ENCODE measurements at places on chromosomes 11 and 22.

DNA sequence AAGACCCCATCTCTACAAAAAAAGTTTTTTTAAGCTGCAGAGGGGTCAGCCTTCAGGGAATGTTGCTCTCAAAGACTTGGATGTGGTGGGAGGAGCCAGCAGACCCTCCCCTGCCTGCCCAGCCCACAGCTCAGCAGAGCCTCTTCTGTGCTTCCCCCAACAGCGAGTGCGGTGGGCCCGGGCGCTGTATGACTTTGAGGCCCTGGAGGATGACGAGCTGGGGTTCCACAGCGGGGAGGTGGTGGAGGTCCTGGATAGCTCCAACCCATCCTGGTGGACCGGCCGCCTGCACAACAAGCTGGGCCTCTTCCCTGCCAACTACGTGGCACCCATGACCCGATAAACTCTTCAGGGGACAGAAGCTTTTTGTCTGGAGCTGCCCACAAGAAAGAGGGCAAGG lies 10.5 kb downstream of the TMA7B start:
- DNase-seq: no peak

- DNase-seq: no peak
Observed at GRCh38 chr11:16456366-16456765, 100.0 kb upstream of the SOX6 start.

- no peak for DNase-seq
Observed at GRCh38 chr11:77558380-77558779, 31.4 kb upstream of the AQP11 start.

GRCh38 chr11:8180469-8180868 lies 11.6 kb upstream of the RIC3 start:
- DNase-seq: no peak

DNA sequence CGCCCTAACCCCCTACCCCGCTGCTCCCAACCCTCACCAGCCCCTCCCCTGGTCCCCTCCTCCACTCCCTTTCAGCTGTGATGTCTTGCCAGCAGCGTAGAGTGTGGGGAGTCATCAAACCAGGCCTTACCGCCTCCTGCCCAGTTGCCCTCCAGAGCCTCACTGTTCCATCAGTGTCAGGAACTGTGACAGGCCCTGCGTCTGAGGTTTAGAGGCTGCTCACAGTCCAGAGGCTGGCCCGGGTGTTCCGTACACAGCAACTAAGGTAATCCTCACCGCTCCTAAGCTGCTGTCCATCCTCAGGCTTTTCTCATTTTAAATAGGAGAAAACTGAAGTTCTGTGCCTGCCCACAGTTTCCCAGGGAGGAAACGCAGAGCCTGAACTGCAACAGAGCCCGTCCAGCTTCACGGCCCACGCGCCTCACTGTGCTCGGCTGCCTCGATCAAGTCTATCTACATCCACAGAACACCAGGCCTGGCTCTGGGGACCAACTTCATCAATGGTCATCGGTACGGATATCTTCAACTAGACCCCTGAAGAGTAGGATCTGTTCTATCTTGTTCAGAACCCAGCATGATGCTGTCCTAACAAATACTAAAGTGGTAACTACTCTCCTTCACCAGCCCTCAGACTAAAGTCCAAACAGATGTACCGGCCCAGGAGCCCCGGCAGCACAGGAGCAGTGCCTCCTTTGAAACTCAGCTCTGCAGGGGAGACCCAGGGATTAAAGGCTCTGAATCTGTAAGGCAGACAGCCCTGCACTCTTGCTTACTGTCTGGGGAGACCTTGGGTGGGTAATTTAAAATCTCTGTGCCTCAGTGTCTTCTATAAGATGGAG lies 10.3 kb downstream of the VPS37C start:
- DNase-seq: no peak

GRCh38 chr11:57203359-57203758 lies 21.6 kb downstream of the LRRC55 start:
- DNase-seq: no peak

DNA sequence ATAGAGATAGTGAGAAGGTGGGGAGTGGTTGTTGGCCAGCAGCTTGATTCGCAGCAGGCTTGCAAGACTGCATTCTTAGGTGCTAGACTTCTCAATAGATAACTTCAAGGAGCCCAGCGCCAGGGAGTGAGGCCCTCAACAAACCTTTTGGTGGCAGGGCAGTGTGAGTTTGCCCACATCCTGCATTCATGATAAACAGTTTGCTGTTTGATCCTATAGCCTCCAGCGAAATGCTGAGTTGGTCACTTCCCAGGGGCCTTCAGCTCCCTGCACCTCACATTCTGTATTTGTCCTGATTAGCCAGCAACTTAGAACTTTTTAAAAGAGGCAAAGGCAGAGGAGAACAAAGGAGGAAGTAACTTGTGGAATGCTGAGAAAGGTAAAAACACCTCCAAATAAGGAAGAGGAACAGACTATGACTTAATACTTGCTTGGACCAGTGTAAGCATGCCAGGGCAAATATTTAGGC lies 25.1 kb downstream of the OR10A6 start:
- DNase-seq: no peak

DNA sequence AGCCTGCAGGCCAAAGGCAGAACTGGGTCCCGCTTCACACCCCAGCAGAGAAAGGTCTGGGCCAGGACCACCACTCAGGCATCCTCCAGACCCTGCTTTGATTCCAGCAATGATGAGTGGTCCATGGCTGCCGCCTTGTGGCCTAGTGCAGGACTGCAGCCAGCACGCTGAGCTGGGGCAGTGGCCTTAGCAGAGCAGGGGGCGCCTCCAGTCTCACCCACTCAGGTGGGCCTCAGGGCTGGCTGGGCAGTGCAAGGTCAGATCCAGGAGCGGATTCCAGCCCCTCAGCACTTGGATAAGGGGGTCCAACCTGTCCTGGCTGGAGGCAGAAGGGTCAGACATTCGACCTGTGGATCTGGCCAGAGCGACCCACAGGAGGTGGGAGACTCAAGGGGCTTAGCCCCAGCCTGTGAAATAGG lies 9.6 kb upstream of the PDE2A start:
- peak; percentile 10 for DNase-seq

GRCh38 chr22:39449708-39450107 lies 7.1 kb upstream of the MGAT3 start:
- DNase-seq: no peak

GRCh38 chr11:57205041-57205641 lies 23.4 kb downstream of the LRRC55 start:
- no peak for DNase-seq

GRCh38 chr22:29145321-29146072 lies 60.2 kb upstream of the EMID1 start:
- no peak for DNase-seq

GRCh38 chr11:110795112-110795624 lies 82.9 kb upstream of the ARHGAP20 start:
- no peak for DNase-seq

GRCh38 chr11:43576803-43577521 lies 103.6 kb upstream of the HSD17B12 start:
- DNase-seq: no peak

DNA sequence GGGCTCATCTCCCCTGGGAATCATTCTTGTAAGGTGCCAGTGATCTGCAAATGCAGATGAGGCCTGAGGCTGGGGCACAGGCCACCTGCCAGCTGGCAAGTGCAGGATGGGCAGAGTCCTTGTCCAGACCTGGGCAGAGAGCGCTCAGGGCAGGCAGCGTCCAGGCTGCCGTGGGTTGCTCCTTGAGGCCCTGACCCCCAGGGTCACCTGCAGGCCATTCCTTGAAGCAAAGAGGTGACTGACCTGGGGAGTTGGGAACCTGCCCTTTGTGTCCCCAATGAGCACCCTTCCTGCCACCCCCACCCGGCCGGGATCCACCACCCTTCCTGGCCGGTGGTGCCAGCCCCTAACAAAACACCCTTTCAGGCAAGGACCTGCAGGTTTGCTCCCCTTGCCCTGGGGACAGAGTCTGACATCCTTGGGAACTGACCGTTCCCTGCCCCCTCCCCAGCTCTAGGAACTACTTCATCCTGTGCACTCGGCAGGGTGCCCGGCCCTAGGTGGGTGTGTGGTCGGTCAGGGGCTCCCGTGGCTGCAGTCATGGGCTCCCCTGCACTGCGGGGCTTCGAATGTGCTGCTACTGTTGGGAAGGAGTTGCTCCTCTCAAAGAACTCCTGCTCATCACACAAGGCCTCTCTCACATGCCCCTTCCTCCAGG lies 28.3 kb downstream of the DUSP8 start:
- no peak for DNase-seq

GRCh38 chr22:38839686-38840085 lies 4.1 kb downstream of the NPTXR start:
- peak; percentile 49 for DNase-seq

DNA sequence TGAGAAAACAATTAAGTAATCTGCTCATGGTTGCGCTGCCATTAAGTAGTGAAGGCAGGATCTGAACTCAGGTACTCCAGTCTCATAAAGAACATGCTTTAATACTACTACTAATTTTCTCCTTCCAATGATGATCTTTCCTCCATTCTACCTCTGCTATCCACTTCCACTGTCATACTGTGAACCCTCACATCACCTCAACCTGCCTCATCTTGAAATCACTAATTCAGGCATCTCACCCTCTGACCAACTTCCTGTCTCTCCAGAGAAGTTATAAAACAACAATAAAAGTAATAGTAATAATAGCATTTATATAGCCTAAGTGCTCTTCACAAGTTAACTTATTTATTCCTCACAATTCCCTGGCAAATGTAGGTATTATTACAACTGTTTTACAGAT lies 57.1 kb upstream of the PSMA1 start:
- DNase-seq: no peak

DNA sequence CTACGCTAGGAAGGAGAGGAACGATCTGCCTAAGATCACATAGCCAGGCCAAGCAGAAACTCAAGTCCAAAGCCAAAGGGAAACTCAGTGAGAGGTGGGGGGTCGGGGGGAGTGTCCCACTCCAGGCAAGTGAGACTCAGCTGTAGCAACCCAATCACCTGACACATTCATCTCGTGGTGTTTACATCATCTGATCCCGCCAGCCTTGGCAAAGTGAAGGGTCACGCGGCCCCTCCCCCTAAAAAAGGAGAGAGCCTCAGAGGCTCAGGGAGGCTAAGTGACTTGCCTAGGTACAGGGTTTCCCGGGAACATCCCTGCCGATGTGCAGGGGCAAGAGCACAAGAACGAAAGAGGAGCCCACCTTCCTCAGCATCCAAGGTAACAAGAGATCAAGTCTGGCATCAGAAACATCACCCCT lies 21.5 kb downstream of the MYH9 start:
- no peak for DNase-seq

DNA sequence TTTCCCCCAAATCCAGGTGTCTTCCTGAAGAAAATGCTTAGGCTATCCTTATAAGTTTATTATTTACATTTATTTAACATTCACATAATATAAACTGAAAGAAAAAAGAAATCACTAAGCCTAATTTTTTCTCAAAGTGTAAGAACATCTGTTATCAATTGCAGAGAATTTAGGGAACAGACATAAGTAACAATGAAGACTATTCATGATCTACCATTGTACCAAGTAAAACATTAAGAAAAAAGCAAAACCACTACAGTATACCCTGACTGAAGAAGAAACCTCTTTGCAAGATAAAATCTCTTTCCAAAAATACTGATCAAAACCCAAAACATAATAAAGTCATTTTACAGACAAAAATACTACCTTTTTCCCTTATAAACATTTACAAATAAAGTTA lies 60.5 kb downstream of the NUP98 start:
- no peak for DNase-seq

DNA sequence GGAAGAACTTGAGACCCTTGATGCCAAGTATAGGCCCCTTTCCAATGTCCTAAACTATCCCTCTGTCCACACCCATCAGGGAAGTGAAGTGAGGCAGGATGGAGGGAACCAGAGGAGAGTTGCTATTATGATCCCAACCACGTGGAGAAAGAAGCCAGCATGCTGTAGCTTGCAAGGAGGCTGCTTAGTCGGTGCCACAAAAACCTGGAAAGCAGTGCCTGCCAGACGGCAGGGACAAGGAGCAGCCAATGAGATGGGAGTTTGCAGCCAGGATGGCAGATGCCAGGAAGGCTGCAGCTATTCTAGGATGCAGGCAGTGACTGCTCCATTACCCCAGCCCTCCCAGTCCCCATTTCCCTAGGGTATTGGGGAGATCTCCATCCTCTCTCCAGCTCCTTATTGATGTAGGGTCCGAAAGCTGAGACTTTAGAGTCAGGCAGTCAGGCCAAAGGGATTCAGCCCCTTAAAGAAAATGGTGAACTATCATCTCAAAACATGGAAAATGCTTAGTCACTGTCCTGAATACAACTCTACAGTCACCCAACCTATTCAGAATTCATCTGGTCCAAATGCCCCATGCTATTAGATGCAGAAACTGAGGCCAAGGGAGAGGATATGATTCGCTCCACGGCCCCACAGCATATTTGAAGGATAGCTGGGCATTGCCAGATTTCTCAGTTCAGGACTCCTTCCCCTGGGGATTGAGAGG lies 18.4 kb upstream of the LRRC55 start:
- no peak for DNase-seq

- no peak for DNase-seq
Observed at GRCh38 chr22:29009148-29009547, 52.5 kb downstream of the C22orf31 start.

- no peak for DNase-seq
Observed at GRCh38 chr11:47157805-47158204, 18.9 kb downstream of the ARFGAP2 start.

GRCh38 chr11:105673089-105673488 lies 63.2 kb downstream of the GRIA4 start:
- DNase-seq: no peak

- peak; percentile 18 for DNase-seq
Observed at GRCh38 chr11:34263441-34264091, 94.2 kb downstream of the ABTB2 start.

- no peak for DNase-seq
Observed at GRCh38 chr11:44108260-44108659, 12.8 kb downstream of the EXT2 start.

GRCh38 chr22:44895296-44896055 lies 114.3 kb downstream of the PHF21B start:
- no peak for DNase-seq

DNA sequence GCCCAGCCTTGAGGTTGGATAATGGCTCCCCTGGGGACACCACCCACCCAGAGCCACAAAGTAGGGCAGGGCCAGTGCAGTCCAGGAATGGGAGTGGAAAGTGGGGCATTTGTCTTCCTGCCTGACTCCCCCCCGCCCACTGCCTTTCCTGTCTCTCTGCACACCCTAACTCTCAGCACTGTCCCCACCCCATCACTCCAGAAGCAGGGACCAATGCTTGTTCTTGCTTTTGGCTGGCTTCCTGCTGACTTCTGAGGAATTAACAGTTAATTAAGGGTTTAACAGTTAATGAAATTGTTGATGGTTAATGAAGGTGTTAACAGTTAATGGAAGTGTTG lies 4.7 kb downstream of the PITPNM1 start:
- no peak for DNase-seq

GRCh38 chr11:66904981-66905521 lies 48.2 kb downstream of the LRFN4 start:
- no peak for DNase-seq

DNA sequence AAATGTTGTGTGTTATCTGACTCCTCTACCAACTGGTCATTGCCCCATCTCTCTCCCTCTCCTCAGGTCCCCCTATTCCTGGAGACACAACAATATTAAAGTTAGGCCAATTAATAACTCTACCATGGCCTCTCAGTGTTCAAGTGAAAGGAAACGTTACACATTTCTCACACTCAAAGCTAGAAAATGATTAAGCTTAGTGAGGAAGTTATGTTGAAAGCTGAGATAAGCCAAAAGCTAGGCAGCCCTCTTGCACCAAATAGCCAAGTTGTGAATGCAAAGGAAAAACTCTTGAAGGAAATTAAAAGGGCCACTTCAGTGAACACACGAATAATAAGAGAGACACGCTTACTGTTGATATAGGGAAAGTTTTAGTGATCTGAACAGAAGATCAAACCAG lies 6.9 kb downstream of the DLG2 start:
- no peak for DNase-seq

- no peak for DNase-seq
Observed at GRCh38 chr22:28896611-28897010, 13.2 kb downstream of the ZNRF3 start.

- DNase-seq: no peak
Observed at GRCh38 chr22:40462195-40462984, 92.0 kb downstream of the SGSM3 start.
